ENCODE measurements at places on chromosomes 4 and X.

GRCh38 chr4:88706574-88706973 lies 8.9 kb upstream of the NAP1L5 start:
- peak; percentile 70 for DNase-seq

- DNase-seq, result no peak
Observed at GRCh38 chr4:6423575-6423974, 48.8 kb downstream of the PPP2R2C start.

DNA sequence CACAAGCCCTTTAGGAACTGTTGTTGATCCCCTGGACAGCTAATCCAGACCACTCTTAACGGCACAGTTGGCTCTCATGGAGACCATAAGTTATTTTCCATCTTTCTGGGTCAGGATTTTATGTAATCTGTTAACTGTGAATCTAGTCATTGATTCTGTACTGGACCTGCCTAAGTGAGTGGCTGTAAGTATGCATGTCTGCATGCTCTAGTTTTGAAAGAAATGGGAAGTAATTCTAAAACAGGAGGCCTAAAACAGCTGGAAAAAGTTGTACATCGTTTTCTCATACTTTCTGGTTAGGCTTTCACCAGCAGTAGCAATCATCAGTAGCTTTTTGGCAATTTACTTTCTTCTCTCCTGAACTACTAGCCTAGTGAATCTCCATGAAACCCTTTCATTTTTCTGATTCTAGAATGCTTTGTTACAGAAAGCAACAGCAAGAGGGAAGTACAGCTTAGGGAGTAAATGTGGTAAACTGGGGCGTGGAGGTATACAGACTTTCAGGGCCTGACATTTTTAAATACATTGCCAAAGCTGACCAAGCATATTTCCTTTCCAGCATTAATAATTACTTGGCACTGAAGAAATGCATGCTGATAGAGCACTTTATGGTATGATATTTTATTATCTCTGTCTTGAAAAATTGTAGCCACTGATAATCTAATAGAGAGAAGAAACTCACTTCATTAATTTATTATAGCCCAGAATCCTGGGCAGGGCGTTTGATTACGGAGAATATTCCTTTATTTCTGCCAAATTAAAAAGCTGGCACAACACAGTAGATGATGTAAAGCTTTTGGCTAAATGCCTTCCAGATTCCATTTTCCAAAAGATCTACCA lies 202.7 kb downstream of the BANK1 start:
- DNase-seq, result no peak

DNA sequence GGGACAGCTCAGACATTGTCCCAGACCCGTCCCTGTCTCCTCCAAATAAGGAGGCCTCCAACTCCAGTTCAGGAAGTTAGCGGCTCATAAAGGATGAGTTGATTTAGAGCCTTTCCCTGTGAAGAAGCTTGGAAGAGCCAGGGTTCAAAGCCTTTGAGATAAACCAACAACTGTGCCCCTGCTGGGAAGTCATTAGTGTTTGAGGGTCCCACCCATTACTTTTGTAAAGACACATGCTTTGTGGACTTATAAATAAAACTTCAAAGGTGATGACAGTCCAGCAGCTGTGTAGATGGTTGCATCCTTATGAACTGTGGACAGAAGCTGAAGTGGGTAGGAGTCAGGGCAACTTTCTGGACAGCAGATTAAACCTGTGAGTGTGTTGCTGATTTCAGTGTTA lies 86.0 kb upstream of the PGRMC2 start:
- no peak for DNase-seq

DNA sequence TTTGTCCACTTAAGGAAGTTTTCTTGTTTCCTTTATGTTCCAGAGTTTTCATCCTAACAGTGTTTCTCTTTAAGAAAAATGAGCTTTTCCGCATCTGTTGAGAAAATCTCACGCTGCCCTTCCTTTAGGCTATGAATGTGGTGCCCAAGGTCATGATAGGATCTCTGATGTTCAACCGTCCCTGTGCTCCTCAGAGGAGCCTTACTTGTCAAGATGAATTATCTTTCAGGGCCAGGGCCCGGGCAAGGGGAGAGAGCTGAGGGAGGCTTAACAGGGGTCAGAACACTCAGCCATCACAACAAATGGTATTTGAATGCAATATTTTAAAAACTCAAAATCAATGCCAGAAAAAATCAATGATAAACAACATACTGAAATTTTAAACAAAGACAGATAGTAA lies 6.2 kb upstream of the NELFA start:
- no peak for DNase-seq

DNA sequence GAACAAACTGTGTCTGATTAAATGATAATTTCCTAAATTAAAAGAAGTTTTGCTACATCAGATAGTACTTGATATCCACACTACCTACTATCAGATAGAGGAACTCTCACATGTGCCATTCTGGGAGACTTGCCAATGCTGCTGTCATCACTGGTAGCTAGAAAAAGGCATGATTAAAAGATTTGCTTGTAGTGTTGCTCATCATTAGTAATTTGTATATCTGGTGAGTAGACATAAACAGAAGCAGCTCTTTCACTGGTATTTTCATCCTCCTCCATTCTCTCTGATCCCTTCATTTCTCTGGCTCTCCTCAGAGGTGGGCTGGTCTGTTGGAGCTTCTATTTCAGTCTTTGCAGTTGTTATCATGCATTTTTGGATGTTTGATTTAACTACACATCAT lies 56.0 kb downstream of the SPRY1 start:
- no peak for DNase-seq

- DNase-seq, result no peak
Observed at GRCh38 chrX:53323196-53323595, 41.8 kb upstream of the IQSEC2 start.

DNA sequence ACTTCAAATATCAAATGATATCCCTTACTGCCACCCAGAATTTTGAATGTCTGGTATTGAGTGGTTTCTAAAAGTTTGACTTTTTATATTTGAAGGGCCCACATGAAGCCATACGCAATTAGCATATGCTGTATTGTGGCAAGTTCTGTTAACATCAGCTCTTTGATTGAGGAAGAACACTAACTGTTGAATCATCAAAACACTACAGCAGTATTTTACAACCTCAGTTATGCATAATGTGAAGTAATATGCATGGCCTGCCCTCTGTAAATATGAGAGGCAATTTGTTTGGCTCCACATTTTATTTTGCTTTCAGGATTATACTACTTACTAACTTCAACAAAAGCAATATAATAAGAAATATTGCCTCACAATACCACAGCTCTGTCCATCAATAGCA lies 62.2 kb upstream of the DMD start:
- DNase-seq, result no peak

- peak; percentile 90 for DNase-seq
Observed at GRCh38 chr4:170138580-170139194, 48.9 kb upstream of the AADAT start.

DNA sequence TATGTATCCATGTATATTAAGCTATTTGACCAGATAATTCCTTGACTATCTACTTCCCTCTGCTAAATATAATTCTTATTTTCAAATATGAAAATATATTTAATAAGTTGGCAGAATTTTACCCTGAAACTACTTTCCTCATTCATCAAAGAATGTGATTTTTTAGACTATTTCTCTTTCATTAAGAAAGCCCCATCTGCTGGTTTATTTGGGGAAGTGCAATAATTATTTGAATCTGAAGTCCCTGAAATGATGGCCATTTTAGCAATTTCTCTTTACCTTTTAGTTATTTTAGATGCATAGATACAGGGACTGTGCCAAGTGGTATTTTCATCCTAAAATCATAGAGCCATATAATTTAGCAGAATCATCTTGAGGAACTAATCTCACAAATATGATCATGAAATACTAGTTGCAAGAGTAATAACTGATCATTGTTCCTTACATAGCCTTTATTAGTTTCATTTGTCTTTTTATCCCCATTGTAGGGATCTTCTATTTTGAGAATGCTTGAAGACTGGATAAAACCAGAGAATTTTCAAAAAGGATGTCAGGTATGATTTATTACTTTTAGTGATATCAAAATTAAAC lies 39.0 kb downstream of the ENPEP start:
- peak; percentile 69 for DNase-seq

- DNase-seq, result no peak
Observed at GRCh38 chr4:183449193-183449882, 4.9 kb downstream of the CDKN2AIP start.

- DNase-seq, result no peak
Observed at GRCh38 chr4:13887010-13887409, 259.5 kb upstream of the BOD1L1 start.

GRCh38 chr4:8468746-8469535 lies 28.4 kb downstream of the TRMT44 start:
- DNase-seq, result peak; percentile 88

- DNase-seq, result no peak
Observed at GRCh38 chr4:153579410-153579809, 104.7 kb upstream of the TLR2 start.

GRCh38 chrX:118459494-118459893 lies 36.1 kb upstream of the DOCK11 start:
- DNase-seq, result peak; percentile 64

- DNase-seq, result no peak
Observed at GRCh38 chr4:174340714-174341113, 57.0 kb downstream of the CEP44 start.

GRCh38 chr4:155773196-155773800 lies 14.5 kb downstream of the GUCY1B1 start:
- no peak for DNase-seq

GRCh38 chr4:26001413-26001812 lies 87.4 kb downstream of the SMIM20 start:
- DNase-seq, result no peak

DNA sequence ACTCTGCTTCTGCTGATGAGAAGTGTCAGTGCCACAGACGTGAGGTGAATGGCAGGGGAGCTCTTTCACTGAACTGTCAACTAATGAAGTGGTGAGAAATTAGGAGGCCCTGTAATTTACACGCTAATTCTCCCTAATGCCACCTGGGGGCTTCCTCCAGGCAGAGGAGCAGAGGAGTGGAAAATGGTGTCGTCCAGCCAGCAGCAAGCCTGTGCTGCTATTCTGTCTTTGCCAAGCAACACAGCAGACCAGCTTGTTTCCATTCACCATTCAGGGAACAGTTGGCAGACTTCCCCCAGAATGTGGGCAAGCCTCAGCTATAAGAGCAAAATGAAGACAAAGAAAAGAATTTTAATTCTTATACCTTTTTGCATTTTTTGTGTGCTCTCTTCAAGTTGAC lies 245.2 kb upstream of the TET2 start:
- DNase-seq, result peak; percentile 45

- DNase-seq, result peak; percentile 51
Observed at GRCh38 chrX:30971774-30972603, 82.9 kb upstream of the TAB3 start.

- no peak for DNase-seq
Observed at GRCh38 chrX:13101441-13102139, 57.2 kb upstream of the FAM9C start.

DNA sequence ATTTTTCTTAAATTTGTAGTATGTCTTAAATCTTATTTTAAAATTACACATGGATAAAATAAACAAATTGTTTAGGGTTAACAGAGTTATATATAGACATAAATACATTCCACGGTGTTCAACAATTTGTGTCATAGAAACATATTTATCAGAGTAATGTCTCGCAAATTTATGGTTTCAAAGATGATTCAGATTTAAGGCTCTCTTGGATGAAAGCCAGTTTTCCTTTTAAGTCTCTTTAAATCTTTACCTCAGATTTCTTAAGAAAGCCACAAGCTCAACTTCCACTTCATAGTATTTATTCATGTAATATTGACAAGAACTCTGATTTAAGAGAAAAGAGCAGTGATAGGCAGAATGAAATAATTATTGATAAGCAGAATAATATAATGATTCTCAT lies 1254.8 kb upstream of the ADGRL3 start:
- DNase-seq, result no peak

- DNase-seq, result peak; percentile 44
Observed at GRCh38 chrX:20116577-20117240, at the start of gene MAP7D2. Gene MAP7D2 (minus strand): TSS chrX:20116907. CDS start chrX:20116879, 28 bp downstream.

- no peak for DNase-seq
Observed at GRCh38 chrX:153832728-153833127, 2.4 kb upstream of the PDZD4 start.

- DNase-seq, result no peak
Observed at GRCh38 chr4:47536966-47537365, 51.9 kb downstream of the ATP10D start.

DNA sequence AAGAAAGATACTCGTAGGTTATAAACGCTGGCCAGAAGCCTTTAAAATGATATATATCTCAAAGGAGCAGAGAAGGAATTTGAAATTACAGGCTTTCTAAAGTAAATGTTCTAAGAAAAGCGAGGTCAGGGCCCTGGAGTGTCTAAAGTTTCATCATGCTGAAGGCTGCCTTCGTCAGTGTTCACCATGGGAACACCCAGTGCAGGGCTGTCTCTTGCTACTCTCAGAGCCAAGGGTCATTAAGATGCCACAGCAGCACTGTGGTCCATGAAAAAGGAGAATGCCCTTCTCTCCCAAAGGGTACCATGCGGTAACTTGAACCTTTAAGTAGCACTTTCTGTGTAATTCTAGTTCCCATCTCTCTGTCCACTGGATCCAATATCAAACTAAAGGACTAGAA lies 174.5 kb upstream of the NWD2 start:
- DNase-seq, result no peak

- no peak for DNase-seq
Observed at GRCh38 chr4:150950657-150951288, 64.3 kb downstream of the LRBA start.

- no peak for DNase-seq
Observed at GRCh38 chr4:131248314-131248713, 1900.8 kb upstream of the PCDH10 start.

GRCh38 chrX:149213264-149213663 lies 291.8 kb downstream of the IDS start:
- no peak for DNase-seq

- DNase-seq, result peak; percentile 27
Observed at GRCh38 chrX:15468036-15468435, 25.1 kb downstream of the PIR start.

DNA sequence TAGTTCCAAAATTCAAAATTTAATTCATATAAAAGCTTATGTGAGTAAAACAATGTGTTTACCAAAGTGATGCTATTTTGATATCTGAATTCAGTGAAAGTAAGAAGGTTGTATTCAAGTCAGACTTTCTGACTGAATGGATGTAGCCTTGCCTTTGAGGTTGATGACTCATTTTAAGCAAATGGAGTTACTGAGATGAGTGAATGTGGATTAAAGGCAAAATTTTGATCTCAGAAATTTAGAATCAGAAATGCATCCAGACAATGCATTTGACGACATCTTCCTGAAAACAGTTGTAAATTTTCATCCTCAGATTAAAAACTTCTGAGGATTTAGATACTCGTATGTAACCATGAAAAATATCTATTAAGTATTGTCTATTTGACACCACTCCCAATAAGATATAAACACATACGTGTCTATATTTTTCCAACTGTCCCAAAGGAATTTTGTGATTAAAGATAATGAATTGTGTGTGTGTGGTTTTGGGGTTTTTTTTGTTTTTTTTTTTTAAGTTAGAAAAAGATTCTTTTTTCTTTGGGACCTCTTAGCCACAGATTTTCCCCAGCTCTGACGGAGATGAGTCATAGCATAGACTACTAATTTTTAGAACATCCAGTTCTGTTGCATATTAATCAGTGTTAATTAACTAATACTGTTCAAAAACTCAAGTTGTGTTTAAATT lies 34.4 kb downstream of the NFKB1 start:
- DNase-seq, result no peak

GRCh38 chrX:136679531-136679930 lies 31.6 kb downstream of the CD40LG start:
- no peak for DNase-seq

GRCh38 chr4:124851741-124852140 lies 139.2 kb upstream of the ANKRD50 start:
- no peak for DNase-seq

- DNase-seq, result no peak
Observed at GRCh38 chr4:8038083-8038482, 98.4 kb upstream of the AFAP1 start.

- peak; percentile 90 for DNase-seq
Observed at GRCh38 chr4:92303621-92304027, at the start of gene GRID2. Gene GRID2 (plus strand): TSS chr4:92303966.
